ENCODE measurements at places on chromosomes 3 and 15.

GRCh38 chr3:190443257-190443656 is 6.4 kb downstream of the TMEM207 start:
- no peak for DNase-seq

GRCh38 chr3:70849911-70850699 is 537.7 kb upstream of the MDFIC2 start:
- DNase-seq: no peak

DNA sequence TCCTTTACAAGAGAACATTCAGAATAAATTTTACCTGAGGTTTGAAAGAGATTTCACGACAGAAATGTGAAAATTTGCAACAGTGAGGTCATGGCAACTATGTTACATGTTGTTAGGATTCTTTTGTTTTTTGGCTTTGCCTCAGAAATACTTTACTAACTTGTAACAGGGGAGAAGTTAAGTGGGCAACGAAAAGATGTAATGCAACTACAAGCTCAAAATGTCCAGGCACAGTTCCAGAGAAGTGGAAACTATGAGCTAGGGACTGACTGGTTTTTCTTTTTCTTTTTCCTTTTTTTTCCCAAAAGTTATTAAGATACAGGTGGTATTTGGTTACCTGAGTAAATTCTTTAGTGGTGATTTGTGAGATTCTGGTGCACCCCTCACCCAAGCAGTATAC is 111.5 kb upstream of the PPP2R3A start:
- no peak for DNase-seq

DNA sequence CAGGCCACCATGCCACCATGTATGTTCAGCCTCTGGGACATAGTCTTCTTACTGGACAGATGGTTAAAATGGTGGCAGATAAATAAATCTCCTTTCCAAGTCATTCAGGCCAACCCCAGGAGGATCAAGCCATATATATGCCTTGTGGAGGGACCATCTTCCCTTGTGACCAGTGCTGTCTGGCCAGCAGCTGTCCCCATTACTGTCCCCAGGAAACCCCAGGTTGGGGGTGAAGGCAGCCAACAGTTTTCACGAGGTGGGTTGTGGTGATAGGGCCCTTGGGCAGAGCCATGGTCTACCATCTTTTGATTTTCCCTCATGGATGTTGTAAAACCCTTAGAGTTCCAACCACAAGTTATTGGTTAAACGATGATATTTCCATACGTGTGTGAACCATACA is 48.7 kb upstream of the PCSK6 start:
- no peak for DNase-seq

GRCh38 chr15:82621970-82622369 is 25.2 kb downstream of the CPEB1 start:
- peak; percentile 36 for DNase-seq

GRCh38 chr3:127671523-127672428 is 976 bp upstream of the ABTB1 start:
- DNase-seq: no peak

GRCh38 chr15:83210619-83211018 is 3.0 kb upstream of the HDGFL3 start:
- no peak for DNase-seq

- peak; percentile 43 for DNase-seq
Observed at GRCh38 chr3:132854856-132855535, 132.8 kb upstream of the NPHP3 start.

GRCh38 chr3:188830893-188831292 is 340.9 kb upstream of the TPRG1 start:
- DNase-seq: no peak

DNA sequence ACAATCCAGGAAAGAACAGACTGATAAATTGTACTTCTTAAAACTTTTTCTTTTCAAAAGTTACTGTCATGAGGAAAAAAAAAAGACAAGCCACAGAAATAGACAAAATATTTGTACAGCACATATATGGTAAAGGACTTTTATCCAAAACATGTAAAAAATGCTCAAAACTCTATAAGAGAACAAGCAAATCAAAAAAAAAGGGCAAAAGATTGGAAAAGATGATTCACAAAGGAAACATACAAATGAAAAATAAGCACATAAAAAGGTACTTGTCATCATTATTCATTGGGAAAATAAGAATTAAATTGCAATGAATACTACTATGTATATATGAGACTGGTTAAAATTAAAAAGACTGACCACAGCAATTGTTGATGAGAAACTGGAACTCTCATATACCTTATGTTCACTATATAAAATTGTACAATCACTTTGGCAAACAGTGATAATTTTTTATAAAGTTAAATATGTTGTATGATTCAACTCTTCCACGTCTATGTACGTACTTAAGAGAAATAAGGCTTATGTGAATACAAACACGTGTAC is 39.7 kb downstream of the DIPK2A start:
- no peak for DNase-seq

- DNase-seq: no peak
Observed at GRCh38 chr15:89917442-89918101, 4.8 kb upstream of the ARPIN start.

GRCh38 chr3:195704433-195704999 is 16.3 kb upstream of the MUC20 start:
- DNase-seq: no peak

GRCh38 chr3:113147681-113148261 is 63.6 kb upstream of the BOC start:
- no peak for DNase-seq

- DNase-seq: no peak
Observed at GRCh38 chr3:131114256-131114655, 87.6 kb downstream of the NEK11 start.

GRCh38 chr15:24956111-24956838 is 1.5 kb downstream of the SNRPN start:
- peak; percentile 79 for DNase-seq

DNA sequence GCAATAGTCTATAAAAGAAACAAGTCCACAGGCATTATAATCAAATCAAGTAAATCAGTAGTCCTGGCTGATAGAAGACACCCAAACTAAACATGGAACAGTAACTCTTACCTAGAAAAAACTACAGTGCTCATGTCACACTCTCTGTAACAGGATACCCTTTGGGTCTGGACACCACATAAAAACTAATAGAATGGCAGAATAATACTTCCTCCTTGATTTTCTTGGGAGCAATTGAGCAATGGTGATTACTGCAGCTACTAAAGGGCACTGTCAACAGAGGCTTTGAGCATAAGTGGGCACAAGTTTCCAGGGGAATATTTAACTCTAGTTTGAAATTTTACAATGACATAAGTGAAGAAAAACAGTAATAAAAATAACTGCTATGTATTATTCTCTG is 59.5 kb downstream of the GLB1 start:
- no peak for DNase-seq

DNA sequence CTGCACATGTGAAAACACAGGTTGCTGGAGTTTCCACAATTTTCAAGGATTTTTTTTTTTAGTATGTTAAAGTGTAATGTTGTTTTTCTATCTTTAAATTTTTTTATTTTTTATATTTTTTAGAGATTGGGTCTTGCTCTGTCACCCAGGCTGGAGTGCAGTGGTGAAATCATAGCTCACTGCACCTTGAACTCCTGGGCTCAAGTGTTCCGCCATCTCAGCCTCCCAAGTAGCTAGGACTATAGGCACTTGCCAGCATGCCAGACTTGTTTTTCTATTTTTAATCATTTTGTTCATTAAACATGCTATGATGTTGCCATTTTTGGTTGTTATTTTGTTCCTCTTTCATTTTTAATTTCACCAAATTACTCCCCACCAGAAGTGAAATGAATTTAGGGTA is 16.7 kb upstream of the THUMPD3 start:
- DNase-seq: no peak

GRCh38 chr3:95002438-95003046 is 939.7 kb downstream of the NSUN3 start:
- no peak for DNase-seq

GRCh38 chr3:194620196-194620595 is 13.0 kb downstream of the TMEM44 start:
- DNase-seq: no peak

DNA sequence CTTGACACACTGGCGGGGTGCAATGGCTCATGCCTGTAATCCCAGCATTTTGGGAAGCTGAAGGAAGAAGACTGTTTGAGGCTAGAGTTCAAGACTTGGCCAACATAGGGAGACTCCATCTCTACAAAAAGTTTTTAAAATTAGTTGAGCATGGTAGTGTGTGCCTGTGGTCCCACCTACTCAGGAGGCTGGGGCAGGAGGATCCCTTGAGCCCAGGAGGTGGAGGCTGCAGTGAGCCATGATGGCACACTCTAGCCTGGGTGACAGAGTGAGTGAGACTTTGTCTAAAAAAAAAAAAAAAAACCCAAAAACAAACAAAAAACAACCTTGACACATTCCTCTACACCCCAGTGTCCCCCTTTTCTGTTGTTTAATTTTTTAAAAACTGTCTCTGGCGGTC is 4.0 kb upstream of the ITPKA start:
- DNase-seq: no peak

GRCh38 chr3:107545680-107546120 is 22.9 kb downstream of the BBX start:
- no peak for DNase-seq

- no peak for DNase-seq
Observed at GRCh38 chr15:86399041-86399954, 319.6 kb downstream of the AGBL1 start.

DNA sequence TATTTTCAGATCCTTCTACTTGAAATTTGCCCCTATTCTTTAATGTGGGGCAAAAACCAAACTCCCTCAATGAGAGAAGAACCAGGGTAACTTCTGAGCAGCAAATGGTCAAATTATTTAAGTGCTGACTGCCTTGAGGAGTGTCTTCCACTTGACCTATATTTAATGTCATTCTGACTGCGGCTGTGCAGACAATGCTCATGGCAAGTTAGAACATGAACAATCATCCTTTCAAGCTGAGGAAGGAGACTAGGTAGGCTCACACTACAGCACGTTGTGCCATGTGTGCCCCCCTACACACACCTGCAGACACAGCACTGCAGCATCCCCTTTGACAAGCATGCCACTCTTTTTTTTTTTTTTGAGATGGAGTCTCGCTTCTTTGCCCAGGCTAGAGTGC is 98.2 kb downstream of the OSBPL10 start:
- no peak for DNase-seq

- no peak for DNase-seq
Observed at GRCh38 chr3:38121451-38121831, 15.5 kb downstream of the ACAA1 start.

DNA sequence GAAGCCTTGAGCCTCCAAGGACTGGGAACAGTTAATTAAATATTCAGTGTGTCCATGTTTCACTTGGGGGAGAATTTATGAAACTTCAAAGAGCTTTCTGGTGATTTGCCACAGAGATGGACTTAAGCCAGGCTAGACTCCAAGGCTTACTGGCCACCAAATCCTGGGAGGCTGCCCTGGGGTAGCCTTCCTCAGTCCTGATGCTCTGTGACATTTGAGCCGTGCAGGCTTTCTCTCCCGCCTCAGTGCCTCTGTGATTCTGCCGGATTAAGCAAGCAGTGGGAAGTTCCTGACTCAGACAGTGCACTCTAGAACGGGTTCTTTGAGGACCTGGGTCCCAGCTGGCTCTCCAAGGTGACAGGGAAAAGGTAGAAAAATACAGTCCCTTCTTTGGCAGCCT is 314.7 kb upstream of the ICE2 start:
- no peak for DNase-seq

- no peak for DNase-seq
Observed at GRCh38 chr15:34334672-34335071, 2.9 kb downstream of the SLC12A6 start.

GRCh38 chr15:80852676-80853075 is 73.5 kb downstream of the CEMIP start:
- no peak for DNase-seq

- DNase-seq: peak; percentile 38
Observed at GRCh38 chr3:12286927-12287726, 1.7 kb upstream of the PPARG start.

GRCh38 chr3:16522834-16523233 is 9.3 kb upstream of the RFTN1 start:
- DNase-seq: no peak

- DNase-seq: no peak
Observed at GRCh38 chr3:29275309-29275708, 5.6 kb upstream of the RBMS3 start.

- DNase-seq: no peak
Observed at GRCh38 chr15:74239051-74239705, 3.1 kb downstream of the CCDC33 start.

- DNase-seq: no peak
Observed at GRCh38 chr3:154022606-154023005, 98.6 kb upstream of the ARHGEF26 start.

DNA sequence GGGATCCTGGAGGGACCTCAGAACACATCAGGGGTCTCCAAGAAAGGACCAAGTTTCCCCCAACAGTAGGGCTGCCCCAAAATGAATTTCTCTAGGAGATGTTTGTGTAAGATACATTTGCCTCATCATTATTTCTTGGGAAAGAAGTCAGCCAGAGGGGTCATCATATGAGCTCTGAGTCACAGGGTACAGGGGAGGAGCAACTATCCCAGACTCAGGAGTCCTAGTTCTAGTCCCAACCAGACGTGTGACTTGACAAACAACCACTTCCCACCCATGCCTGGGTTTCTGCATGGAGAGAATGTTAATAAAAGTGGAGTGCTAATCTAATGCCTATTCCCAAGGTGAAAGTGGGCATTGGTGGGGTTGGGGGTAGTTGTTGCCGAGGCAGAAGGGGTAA is 144.1 kb downstream of the ALDH1A2 start:
- no peak for DNase-seq

GRCh38 chr3:105869861-105870755 is 1.3 kb upstream of the CBLB start:
- DNase-seq: no peak

DNA sequence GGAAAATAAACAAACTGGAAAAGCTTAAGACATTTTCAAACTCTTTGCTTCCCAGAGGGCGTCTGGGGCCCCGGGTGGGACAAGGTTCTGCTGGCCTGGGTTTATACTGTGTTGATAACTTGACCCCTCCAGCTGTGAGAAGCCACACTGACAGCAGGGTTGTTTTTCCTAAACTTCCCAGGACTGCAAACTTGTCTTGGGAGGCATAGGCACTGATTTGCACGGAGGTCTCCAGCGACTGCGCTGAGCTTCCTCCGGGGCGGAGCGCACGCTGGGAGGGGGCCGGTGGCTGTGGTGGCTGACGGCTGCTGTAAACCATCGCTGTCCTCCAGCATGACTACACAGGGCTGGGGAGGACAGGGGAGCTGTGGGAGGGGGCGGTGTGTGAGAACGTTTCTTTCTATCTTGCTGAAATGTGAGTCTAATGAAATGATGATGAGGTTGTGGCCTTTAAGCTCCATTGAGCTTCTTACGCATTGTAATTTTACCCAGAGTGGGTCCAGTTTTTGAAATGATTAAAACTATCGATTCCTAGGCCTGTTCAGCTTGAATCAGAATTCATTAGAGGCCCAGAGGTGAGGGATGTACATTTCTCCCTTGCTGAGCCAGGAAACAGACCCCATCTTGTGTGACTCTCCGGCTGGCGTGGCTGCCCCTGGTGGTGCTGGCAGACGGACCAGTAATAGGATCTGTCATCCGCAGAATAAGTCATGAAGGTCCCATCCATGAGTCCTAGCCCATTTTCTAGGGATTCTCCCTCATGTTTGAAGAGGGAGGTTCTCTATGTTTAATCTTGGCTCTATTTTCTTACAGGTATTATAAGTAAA is 40.5 kb upstream of the VPS8 start:
- DNase-seq: no peak

Measured in H9 (cell line).